AG04449 (cell line): ENCODE measurements at places on chromosomes 2 and 18.

GRCh38 chr2:48145845-48146452 lies 239.7 kb upstream of the FBXO11 start:
- no peak for DNase-seq

GRCh38 chr2:199830531-199830930 lies 20.5 kb downstream of the FTCDNL1 start:
- DNase-seq: no peak

DNA sequence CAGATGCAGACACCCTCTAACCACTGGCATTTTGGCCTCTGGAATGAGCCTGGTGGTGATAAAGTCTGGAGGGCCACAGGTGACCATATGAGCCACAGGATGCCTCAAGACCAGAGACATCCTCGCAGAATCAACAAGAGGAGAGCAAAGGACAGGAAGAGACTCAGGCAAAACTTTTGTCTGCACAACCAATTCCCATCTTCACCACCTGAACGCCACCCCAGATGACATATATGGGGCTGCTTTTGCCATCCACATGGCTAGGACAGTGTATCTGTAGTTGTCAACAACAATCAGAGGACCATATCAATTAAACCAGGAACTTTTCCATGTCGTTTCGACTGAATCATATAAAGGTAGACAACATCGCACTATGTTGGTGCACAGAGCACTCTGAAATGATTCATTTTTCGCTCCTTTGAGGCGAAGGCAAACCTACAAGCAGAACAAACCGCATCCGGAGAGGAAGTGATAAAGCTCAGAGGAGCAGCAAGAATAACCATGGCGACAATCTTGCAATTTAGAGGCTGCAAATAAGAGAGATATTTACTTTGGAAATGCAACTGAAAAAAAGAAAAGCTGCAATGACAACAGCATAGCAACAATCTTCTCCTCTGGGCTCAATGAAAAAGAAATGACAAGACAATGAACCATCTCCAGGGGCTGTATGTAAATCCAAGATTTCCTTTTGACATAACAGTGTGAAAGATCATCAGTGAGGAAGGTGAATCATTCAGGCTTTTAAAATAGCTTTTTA lies 204.5 kb downstream of the ARL4C start:
- no peak for DNase-seq

- DNase-seq: no peak
Measured at GRCh38 chr18:7164323-7165004, 46.9 kb upstream of the LAMA1 start.

DNA sequence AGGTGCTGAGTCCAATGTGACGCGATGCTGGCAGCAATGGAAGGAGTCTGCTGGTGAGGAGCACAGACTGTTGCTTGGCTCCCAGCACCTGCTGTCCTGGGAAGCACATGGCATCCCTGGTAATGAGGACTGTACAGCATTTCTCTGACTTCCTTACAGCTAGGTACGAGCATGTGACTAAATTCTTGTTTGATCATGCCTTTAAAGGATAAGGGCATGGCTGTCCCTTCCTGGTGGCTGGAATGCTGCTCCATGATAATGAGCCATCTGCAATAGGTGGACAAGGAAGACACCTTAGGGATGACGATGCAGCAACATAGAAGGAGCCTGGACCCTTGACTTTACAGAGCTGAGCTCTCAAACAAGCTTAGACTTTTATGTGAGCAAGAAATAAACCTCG lies 278.0 kb upstream of the SPRED2 start:
- no peak for DNase-seq

GRCh38 chr2:241066893-241067341 lies 35.2 kb downstream of the MTERF4 start:
- DNase-seq: no peak

- DNase-seq: no peak
Measured at GRCh38 chr2:149312039-149312438, 18.3 kb upstream of the LYPD6 start.

DNA sequence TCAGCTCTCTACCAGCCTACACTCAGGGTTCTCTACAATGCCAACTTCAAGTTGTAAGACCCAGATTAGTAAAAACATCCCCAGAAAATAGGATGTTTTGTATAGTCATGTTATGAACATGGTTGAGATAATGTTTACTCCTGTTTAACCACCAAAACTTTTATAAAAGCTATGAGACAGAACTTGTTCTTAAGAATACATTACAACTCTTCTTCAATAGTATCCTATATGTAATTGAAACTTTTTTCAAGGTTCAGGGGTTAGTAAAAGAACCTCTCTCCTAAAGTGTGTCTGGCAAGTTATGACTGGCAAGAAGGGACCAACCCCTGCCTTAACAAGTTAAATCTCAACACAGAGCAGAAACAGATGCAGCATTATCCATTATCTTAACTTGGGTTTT lies 118.8 kb upstream of the STK17B start:
- no peak for DNase-seq

GRCh38 chr18:57561728-57562423 lies 24.6 kb downstream of the FECH start:
- no peak for DNase-seq

GRCh38 chr2:120735746-120736170 lies at the start of gene GLI2:
GLI2 (plus strand) TSS chr2:120735868; CDS start chr2:120797321, 61,453 bp downstream.
- no peak for DNase-seq

DNA sequence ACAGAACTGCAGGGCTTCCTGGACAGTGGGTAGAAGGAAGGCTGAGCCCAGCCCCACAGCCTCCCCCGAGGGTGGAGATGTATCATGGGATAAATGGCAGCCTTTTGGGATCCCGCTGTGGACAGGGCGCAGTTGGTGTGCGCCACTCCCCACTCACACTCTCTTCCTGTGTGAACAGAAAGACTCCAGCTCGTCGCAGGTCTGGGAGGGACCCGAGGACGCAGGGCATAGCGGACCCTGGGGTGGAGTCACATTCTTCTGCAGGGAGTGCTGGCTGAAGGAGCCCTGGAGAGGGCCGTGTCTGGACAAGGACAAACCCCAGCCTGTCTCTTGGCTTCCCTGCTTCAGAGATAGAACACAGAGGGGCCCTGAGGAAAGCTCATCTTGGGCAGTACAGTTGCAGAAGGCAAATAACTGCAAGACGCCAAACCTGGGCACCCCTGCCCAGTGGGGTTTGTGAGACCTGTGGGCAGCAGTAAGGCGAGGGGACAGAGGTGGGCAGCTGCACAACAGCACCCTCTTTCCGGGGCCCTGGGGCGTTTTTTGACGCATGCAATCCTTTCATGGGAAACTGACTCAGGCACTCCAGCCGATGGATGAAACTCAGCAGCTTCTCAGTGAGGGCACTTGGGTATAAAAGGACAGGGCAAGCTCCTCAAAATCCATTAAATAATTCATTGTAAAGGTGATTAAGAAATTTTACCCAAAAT lies 101.9 kb downstream of the USP40 start:
- DNase-seq: no peak

- DNase-seq: no peak
Measured at GRCh38 chr2:119261493-119262225, 38.0 kb downstream of the STEAP3 start.

DNA sequence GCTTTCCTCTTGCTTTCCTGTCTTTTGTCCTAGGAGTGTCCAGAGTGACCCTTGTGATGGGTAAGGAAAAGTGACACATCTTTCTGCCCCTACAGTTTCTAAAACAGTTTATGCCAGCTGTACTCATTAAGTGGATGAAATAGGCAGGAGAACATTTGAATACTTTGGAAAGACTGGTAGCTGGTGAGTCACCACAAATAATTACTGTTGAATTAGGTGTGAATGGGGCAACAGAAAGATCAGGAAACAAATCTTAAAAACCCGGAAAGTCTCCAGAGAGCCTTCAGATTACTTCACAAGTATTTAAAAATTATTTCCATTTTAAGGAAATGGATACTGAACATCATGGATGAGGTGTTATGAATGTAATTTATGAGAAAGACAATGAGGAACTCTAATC lies 278.5 kb downstream of the CLIP4 start:
- DNase-seq: no peak

DNA sequence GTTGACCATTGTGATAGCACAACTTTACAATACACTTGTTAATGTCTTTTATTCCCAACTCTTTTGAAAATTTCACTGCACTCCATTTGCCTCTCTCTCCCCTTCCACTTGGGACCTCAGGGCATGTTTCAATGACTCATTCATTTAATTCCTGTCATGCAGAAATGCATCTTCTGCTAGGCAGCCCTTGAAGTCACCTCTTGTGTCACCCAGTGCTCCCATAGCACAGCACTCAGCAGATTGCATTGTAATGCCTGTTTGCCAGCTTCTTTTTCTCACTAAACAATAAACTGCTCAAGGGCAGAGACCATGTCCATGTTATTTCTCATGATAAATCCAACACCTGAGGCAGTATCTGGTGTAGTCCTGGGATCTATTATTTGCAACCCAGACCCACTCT lies 85.9 kb upstream of the ACSL3 start:
- DNase-seq: no peak

DNA sequence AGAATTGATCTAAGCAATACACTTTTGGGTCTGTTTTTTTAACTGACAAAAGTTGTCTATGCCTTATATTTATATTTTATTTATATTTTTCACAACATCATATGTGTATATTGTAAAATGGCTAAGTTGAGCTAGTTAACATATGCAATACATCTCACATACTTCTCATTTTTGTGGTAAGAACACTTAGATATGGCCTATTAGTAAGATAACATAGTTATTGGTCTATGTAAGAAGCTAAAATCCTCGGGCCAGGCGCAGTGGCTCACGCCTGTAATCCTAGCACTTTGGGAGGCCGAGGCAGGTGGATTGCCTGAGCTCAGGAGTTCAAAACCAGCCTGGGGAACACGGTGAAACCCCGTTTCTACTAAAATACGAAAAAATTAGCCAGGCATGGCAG lies 275.6 kb upstream of the ID2 start:
- no peak for DNase-seq

- no peak for DNase-seq
Measured at GRCh38 chr18:9380621-9381395, 46.2 kb downstream of the TWSG1 start.

GRCh38 chr18:31901063-31901462 lies 41.9 kb downstream of the TRAPPC8 start:
- DNase-seq: no peak

DNA sequence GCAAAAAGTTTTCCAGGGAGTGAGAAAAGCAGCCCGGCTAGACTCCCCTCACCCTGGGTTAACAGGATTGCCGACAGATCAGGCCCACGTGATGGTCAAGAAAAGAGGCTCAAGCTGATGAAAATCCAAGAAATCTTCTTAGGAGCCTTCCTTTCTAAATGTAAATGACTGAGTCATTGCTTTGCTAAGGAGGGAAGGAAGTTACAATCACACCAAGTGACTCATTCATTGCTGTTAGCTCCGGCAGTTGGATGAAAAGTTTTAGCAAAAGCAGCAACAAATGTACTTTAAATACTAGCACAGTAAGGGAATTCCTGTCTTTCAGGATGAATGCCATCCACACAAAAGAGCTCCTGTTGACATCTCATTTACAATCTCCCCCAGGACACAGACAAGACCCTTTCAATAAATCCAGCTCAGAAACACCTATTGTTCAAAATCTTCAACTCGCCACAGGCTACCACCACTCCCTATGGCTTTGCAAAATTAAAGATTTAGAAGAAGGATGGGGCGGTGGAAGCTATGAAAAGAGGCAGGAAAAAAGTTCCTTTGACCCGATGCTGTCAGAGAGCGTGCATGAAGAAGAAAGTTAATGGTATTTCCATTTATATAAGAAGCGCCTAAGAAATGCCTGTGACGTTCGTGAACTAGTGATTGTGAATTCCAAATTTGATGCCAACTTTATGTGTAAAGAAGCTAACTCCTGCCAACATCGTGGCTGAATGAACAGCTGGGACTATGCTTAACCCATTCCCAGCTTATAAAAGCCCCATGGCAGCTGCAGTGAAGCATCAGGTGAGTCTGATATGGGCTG lies 153.7 kb downstream of the TGIF1 start:
- DNase-seq: peak; percentile 97

DNA sequence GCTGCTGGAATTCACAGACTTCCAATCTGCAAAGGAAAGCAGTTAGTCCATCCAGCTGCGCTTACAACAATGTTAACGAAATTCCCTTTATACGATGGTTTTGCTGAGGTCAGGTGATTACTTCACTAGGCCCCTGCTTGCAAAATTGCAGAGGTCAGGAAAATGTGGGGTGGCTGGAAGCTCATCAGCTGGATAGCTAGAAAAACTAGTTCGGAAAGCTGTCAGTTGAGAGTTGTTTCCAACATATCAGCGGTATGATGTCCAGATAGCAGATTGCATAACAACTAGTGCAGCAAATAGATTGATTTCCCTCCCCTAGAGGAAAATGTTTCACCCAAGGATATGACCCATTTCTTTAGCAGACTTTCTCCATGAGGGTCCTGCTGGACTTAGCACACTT lies 2021.1 kb upstream of the CELF4 start:
- DNase-seq: no peak

- no peak for DNase-seq
Measured at GRCh38 chr18:30081122-30081521, 961.4 kb downstream of the DSC3 start.

- peak; percentile 28 for DNase-seq
Measured at GRCh38 chr2:187372213-187372612, 75.8 kb downstream of the CALCRL start.

- DNase-seq: no peak
Measured at GRCh38 chr18:56291294-56291693, 347.1 kb downstream of the TXNL1 start.
